ENCODE measurements at places on chromosomes 7 and 10.
A peak's percentile ranks its signal among the peaks of the same experiment; 100 is the strongest.

DNA sequence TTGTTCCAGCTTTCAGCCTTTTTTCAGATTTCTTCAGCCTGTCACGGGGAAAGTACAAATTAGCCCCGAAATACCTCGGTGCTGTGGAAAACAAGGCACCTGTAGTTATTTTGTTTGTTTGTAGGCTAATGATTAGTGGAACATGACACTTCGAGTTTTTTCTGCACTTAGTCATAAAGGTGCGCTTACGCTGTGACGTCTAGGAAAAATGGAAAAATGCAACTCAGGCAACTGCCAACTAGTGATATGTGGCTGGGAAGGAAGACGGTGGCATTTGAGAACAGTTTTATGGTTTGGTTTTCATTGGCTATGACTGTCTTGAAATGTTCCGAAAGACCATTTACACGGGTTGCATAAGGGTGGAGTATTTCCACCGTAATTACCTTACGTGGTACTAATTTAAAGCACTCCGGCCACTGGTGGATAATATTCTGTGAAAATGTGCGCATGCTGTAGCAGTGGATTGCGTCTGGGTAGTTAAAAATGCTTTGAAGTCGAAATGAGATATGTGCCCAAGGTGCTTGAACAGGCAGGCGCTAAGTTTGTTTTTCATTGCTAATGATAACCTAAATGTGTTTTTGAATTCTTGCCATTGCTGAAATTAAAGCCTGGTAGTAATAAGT lies 94.5 kb upstream of the CELF2 start:
- no peak for DNase-seq

DNA sequence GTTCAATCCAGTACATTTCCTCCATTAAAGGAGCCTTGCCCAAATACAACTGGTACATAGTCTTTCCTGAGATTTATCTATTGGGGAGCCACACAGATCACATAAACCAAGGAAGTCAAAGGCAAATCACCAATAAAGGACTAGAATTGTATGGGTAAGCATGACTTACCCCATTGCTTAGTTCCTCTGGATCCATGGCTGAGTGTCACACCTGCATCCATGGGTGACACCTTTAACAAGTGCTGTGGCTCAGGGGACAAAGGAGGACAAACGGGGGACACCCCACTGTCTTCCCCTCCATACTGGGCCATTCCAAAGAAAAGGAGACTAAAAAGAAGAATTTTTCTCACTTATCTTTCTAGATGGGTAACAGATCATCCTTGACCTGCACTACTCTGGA lies 30.4 kb downstream of the ZNF92 start:
- DNase-seq, result no peak

GRCh38 chr7:47228386-47229014 lies 353.4 kb downstream of the TNS3 start:
- no peak for DNase-seq

DNA sequence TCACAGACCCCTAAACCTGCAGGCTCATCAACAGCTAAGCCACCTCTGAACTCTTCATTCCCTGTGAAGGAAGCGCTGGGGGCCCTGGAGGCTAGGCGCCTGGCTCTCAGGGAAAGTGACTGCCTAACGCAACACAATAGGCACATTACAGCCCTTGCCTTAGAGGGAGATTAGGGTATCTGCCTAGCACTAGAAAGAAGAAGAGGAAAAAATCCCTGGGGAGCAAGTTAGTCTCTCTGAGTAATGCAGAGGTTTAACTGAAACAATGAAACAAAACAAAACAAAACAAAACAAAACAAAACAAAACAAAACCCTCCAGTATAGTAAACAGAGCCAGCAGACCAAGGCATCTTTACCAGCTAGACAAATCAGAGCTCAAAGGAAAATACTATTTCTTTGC lies 2.6 kb downstream of the ZNF777 start:
- no peak for DNase-seq

DNA sequence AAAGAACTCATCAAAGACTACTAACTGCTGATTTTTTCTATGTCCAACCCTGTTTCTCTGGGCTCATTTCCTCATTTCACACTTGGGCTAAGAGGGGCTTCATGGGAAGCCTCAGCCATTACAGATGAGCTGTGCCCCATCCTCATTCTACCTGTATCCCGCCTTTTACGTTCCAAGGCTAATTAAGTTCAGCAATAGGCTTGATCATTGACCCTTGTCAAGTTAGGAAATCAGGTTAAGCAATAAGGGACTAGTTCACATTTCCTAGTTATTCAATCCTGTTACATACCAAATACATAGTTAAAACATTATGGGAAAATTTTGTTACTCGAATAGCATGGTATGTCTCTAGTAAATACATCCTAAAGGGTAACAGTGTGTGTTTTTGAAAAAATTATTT lies 29.3 kb upstream of the AGBL3 start:
- no peak for DNase-seq

GRCh38 chr7:80134536-80135308 lies at the start of gene GNAI1:
Gene GNAI1 (plus strand): TSS chr7:80134831. CDS start chr7:80135161, 330 bp downstream.
- no peak for DNase-seq

DNA sequence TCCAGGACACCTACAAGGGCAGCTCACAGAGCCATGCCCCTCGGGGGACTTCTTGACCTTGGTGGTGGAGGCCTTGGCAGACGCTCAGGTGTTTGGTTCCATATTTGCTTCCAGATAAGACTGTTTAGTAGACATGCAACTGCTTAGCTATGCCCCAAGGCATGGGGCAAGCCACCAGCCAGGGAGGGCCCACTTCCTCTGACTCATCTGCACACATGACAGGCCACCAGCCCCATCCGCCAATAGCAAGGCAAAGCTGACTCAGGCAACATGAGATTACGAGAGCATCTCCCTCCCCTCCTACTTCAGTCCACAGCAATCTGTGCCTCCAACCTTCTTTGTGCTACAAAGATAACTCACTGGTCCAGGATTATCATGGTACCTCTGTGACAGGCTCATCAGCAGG lies 54.9 kb downstream of the KCNMA1 start:
- DNase-seq, result no peak

- peak; percentile 44 for DNase-seq
These were observed 49.5 kb downstream of the CHN2 start for GRCh38 chr7:29243910-29244655.

GRCh38 chr10:5314840-5315239 lies 49.9 kb upstream of the UCN3 start:
- no peak for DNase-seq

GRCh38 chr7:151869109-151869428 lies 7.8 kb downstream of the PRKAG2 start:
- no peak for DNase-seq

DNA sequence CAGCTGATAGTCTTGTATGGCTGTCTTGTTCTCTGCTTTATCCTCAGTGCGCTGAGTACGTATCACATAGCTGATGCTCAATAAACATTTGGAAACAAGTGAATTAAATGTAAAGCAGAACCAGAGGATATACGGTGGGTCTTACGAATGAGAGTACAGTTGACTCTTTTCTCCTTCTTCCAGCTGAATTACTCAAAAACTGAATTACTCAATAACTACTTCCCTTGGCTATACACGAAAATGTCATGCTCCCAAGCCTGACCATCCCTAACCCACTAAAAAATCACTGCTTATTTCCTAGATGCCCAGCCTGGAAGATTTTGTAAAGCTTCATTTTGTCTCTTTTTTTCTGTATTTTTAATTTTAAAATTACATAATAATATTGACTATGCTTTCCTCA lies 3.2 kb upstream of the RSU1 start:
- no peak for DNase-seq

DNA sequence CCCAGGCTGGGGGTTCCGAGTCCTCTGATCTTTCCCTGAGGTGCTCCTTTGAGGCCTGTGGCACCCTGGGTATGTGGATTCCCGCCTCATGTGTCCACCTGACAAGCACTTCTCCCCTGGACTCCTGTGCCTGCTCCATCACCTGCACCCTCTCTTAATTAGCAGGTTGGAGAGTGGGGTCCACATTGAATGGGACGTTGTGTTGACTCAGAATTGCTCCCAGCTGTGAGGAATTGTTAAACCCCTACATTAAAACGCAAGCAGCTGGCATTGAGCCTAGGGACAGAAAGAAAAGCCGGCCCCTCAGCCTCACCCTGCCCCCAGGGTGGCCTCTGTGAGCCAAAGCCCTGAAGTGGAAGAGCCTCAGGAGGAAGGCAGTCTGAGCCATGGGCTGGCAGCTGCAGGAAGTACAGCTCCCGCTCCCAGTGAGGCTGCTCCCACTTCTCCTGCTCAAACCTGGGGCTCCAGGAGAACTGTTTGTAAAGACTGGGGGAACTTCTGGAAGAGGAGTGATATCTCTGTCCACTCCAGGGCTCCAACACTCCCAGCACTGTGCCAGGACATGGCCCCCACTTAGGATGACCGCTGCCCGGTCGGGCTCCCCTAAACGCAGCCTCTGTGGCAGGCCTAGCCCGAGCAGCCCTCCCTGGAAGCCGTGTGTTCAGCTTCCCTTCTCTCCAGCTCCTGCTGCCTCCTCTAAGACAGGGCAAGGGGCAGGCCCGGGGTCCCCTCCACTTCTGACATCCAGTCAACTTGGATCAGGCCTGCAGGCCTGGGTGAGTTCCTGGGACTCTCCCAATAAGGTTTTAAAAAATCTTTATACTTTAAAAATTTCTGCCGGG lies 1.8 kb upstream of the OPN4 start:
- DNase-seq, result no peak

- DNase-seq, result peak; percentile 42
These were observed 27.7 kb downstream of the ZNF775 start for GRCh38 chr7:150406567-150407421.

- no peak for DNase-seq
These were observed 195.2 kb downstream of the NXPH1 start for GRCh38 chr7:8628656-8629055.

DNA sequence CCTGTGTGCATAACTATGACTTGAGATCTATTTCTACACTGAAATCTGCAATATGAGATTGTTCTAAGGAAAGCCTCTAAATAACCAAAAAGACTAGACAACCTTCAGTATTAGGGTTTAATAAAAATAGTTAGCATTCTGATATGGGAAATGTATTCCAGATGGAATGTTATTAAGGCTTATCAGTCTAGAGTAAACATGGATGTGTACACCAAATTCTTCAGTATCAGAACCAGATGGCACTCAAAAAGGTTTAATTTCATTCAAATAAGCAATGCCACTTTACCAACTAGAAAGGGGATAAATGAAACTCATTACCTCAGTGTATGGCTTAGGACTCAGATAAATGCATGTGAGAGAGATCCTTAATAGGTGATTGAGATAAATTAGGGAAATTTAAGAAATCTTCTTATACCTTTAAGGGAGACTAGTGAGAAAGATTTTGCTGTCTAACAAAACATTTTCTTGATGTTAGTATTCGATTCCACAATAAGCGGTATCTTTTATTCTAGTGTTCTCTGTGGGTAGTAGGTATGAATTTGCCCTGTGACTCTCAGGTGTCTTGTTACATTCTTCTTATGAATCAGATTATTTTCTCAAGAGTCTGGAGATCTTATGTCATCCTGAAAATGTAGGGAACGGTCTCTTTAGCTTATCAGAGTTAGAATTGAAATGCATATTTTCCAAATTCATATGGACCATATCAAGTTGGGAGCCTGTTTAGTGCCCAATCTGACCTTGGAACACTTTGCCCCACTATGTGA lies 159.2 kb downstream of the PRKG1 start:
- no peak for DNase-seq

DNA sequence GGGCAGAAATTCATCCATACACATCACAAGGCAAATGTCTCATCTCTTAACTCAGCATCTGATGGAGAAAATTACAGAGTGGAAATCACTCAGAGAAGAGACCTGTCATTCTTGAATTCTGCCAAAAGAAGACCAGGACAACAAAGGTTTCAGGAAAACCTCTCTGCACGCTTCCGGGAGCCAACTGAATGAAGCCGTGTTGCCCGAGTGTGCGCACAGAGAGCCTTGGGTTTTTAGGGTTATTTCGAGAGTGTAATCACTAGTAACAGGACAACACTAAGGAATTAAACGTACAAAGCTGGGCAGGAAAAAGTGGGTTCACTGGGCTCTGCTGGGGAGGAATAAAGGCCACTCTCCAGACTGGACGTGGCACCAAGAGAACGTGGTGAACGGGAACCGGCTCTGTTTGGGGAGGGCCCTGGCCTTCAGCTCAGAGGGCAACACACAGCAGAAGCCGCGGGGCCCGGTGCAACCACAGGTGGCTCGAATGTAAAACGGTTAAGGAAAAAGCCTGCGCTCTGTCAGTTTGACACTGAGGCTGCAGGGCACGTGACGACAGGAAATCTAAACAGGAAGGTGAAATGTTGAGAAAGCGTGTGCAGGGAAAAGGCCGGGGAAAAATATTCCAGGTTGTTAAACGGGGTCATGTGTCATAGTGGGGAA lies 331.5 kb downstream of the DNAJB6 start:
- DNase-seq, result no peak
